ENCODE measurements at places on chromosomes 12 and 14.

- no peak for DNase-seq
- H3K27ac ChIP-seq: no peak overlapping the region
- H3K4me3 ChIP-seq: no peak overlapping the region
These were observed 436.0 kb upstream of the FBXO33 start for GRCh38 chr14:39868251-39868650.

GRCh38 chr12:71981149-71981548 is 42.5 kb downstream of the TPH2 start:
- peaks cover 10% of the 10 kb centered on the region for H3K27me3 ChIP-seq
- no peak for DNase-seq
- no peaks in the 10 kb centered on the region for H3K36me3 ChIP-seq
- no peak overlapping the region for H3K4me3 ChIP-seq

- H3K4me1 ChIP-seq: no peaks in the 10 kb centered on the region
- H3K27ac ChIP-seq: no peak overlapping the region
- H3K4me3 ChIP-seq: no peak overlapping the region
- H3K36me3 ChIP-seq: peaks cover 2% of the 10 kb centered on the region
- no peak for DNase-seq
These were observed 36.6 kb upstream of the CLMN start for GRCh38 chr14:95356245-95356869.

DNA sequence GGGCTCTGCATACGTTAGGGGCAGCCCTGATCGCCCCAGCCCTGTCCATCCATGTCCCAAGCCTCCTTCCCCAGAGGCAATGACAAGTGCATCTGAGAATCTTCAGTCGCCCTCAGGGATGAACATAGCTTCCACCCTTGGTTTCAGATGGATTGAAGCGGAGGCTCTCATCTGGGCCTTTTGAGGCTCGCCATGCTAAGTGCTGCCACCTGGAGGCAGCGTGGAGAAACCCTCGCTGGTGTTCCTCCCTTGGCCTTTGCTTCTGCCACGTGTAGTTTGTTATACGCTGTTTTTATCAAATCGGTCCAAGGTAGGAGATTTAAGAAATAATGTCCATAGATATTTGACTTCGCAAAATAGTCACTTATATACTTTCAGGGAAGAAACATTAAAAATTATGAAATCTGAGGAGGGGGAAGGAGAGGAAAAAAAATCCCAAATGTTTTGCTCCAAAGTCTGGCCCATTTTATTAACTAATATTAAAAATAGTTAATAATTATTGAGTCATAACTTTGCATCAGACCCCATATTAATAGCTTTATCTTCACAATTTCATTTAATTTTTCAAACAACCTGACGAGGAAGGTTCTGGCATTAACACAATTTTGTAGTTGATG is 28.8 kb upstream of the LRRC10 start:
- no peak overlapping the region for H3K27ac ChIP-seq
- DNase-seq: peak; percentile 69
- peaks cover 2% of the 10 kb centered on the region for H3K4me1 ChIP-seq

GRCh38 chr14:54673193-54674045 is 106.5 kb downstream of the SAMD4A start:
- no peaks in the 10 kb centered on the region for H3K36me3 ChIP-seq
- peaks cover 34% of the 10 kb centered on the region for H3K4me1 ChIP-seq
- no peak overlapping the region for H3K27ac ChIP-seq
- peaks cover 11% of the 10 kb centered on the region for H3K27me3 ChIP-seq
- no peak for DNase-seq

DNA sequence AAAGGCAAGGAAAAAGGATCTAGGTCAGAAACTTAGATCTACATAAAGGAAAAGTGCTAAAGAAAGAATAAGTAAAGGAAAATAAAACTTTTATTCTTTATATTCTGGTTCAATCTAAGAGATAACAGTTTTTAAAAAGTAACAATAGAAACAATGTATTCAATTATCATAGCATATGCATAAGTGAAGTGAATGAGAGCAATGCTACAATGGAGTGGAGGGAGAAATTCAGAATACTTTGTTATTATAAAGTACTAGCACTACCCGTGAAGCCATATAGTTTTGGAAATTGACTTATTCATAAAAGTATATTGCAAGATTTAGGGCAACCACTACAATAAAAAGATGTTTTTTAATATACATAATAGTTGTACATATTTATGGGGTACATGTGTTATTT is 586.0 kb upstream of the MDGA2 start:
- DNase-seq: no peak
- H3K36me3 ChIP-seq: no peaks in the 10 kb centered on the region
- no peaks in the 10 kb centered on the region for H3K27me3 ChIP-seq
- H3K4me1 ChIP-seq: no peaks in the 10 kb centered on the region
- no peak overlapping the region for H3K27ac ChIP-seq

DNA sequence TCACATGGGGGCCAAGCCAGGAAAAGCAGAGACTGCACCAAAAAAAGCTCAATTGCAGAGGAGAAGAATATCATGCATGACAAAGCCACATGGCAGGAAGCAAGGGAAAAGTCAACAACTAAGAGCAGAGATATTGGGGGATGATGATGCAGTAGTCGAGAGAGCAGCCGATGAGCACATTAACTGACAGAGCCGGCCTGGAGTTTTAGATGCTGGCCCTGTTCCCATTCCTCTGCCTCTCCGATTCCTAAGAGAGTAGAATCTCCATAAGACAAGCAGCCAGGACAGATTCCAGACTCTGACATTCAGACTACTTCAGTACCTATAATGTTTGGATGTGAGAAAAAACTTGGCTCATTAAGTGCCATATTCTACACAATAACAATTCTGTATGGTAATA is 155.9 kb downstream of the KCNH5 start:
- no peak overlapping the region for H3K27ac ChIP-seq
- no peaks in the 10 kb centered on the region for H3K36me3 ChIP-seq
- no peak for DNase-seq
- H3K27me3 ChIP-seq: no peaks in the 10 kb centered on the region
- no peaks in the 10 kb centered on the region for H3K4me1 ChIP-seq
